ENCODE measurements at places on chromosomes 3 and 15.

- DNase-seq, result no peak
These were observed 251.1 kb upstream of the CMC1 start for GRCh38 chr3:27990324-27990723.

DNA sequence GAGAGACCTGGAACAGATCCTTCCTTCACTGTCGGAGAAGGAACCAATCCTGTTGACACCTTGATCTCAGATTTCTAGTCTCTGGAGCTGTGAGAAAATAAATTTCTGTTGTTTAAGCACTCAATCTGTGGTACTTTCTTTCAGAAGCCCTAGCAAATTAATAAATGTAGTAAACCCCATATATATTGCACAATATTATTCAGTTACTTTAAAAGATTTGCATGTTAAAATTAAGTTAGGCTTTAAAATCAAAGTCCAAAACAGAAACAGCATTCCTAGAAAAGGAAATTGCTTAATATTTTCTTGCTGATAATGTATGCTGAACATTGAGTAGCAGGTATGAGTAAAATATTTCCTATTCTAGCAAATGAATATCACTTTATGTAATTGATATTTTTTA lies 113.2 kb downstream of the LEKR1 start:
- DNase-seq, result no peak

GRCh38 chr3:154018100-154018696 lies 103.0 kb upstream of the ARHGEF26 start:
- DNase-seq, result no peak

- no peak for DNase-seq
These were observed 11.1 kb upstream of the EIF4A2 start for GRCh38 chr3:186772281-186772694.

GRCh38 chr3:53320697-53321096 lies 26.6 kb downstream of the DCP1A start:
- no peak for DNase-seq

DNA sequence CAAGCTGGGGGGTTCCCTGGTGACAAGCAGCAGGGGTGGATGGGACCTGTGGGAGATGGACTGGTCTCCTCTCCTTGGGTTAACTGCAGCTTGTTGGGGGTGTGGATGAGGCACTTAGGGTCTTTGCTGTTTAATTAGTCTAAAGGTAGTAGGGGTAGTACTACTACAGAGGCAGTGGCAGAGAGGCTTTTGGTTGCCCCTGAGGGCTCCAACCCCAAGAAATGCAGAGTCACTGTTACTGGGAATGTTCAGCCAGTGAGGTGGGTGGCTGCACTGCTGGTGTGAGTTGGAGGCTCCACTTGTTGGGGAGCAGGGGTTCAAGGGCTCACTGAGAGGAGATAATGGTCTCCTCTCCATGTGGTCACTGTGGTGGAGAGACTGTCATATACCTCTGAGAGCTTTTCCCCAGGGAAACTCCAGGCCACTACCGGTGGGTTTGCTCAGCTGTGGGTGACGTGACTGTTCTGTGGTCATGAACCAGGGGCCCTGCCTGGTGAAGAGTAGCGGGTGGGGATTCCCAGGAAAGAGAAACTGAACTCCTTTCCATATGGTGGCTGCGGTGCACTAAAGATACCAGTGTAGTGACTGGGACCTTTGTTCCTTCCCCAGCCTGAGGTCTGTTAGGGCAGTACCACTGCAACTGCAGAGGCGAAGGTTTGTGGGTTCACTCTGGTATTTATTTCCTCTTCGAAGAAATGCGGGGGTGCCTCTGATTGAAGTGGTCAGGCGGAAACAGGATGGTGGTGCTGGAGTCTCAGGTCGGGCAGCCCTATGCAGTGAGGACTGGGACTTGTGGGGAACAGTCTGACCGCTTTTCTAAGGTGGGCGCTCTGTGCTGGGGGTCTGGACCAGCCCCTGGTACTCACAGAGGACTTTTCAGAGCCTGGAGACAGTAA lies 68.9 kb upstream of the TNFSF10 start:
- no peak for DNase-seq

GRCh38 chr3:183015185-183015584 lies 34.8 kb upstream of the DCUN1D1 start:
- no peak for DNase-seq

Measured in GM04503 (cell line).